ENCODE measurements at places on chromosomes 2 and 18. TPM values are rescaled to one million over a fixed set of nuclear protein-coding genes. Genes with fewer than 3 reads are reported as not detected.

Gene ST6GAL2
- 0.45 TPM for total RNA-seq

Gene RSAD2
- total RNA-seq, result 5.2 TPM

Gene GTF2A1L
- not detected for total RNA-seq

Gene INHBB
- total RNA-seq, result 54.8 TPM
